ENCODE measurements at places on chromosomes 11 and 22.

DNA sequence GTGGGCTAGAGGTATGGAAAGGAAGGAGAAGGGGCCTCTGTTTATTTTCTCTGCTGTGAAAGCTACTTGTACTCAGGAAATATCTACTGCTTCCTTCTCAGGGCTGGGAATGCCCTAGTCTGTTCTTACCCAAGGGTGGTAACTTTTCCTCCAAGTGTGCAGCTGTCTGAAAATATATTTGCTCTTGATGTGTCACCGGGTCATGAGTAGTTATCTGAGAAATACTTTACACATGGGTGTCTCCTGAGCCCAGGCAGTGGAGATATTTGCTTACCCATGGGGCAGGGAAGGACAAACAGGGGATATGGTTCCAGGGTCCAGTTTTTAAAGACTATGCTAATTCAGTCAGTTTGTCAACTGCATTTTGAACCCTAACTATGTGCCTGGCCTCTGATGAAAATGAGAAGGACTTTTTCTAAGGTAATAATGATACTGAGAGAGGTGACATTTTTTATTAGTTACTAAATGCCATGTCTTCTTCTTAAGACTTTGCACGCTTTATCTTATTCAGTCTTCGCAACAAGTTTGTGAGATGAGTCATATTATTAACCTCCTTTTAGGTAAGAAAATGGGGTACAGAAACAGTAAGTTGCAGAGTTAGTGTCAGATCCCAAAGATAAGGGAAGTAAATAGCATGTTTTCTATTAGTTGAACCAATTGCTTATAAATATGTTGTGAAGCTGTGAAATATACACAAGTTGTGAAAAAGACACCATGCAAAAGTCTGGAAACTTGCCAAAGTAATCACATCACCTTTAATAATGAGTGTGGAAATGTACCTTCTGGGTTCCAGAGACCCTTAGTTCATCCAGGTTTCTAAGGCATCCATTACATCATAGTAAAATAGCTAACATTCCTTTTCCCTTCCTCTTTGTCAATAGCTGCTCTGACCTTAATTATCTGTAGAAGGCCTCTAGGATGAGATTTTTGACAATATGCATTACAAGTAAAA, 22.9 kb downstream of the SYTL2 start:
- no peak for DNase-seq

GRCh38 chr11:67157691-67158090, 38.6 kb downstream of the KDM2A start:
- no peak for DNase-seq

DNA sequence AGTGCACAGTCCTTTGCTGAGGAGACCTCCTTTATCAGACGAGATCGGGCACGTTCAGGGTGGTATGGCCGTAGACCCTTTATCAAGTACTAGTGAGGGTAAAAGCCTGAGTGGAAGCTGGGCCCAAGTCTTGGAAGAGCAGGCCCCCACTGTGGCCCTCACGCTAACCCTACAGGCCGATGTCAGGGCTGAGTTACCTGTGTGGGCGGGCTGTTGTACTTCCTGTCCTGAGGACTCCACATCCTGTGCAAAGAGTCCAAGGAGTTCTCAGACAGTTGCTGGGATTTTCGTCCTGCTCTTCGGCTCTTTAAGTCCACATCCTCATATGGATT, 34.9 kb downstream of the RPL27A start:
- DNase-seq, result no peak

GRCh38 chr11:111395081-111395480, 16.0 kb upstream of the POU2AF1 start:
- no peak for DNase-seq

DNA sequence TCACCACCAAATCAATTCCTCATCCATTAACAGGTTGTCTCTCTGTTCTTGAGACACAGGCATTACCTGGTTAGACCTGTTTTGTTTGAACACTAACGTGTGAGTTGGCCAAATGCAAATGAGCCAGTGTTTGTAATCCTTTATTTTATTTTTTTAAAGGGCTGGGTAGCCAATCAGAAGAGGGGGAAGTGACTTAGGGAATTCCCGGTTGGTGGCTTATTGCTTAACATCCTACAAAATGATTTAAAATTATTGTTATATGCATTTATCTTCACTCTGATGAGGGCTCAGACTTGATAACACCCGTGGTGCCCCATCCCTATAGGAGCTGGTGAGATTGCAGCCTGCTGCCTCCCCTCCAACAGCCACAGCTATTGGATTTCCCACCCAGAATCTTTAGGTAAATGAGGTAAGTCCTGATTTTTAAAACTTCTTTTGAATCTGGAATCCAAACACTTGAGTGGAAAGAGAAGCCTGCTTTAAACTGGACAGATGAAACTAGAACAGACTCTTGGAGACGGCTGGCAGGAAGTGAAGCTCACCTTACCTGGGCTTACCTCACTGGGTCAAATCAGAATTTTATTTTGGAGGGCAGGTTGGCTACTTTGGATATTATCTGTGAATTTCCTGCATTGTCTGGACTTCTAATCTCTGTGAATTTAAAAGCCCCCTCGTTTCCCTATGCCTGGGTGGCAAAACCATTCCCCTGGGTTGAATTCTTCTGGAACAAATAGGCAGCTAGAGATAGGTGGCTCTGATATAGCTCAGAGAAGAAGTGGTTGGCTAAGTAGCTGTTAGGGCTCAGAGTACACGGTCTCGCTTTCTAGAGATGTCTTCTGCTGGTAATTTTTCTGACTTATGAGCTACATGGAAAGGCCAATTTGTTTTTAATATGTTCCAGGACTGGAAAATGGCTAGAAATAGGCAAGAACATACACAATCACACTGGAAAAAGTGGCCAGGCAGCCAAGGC, at the start of gene EHF:
TSS of gene EHF (plus strand) at position 274 of the 973 bp plus-strand sequence. CDS start 21,538 bp downstream, outside the sequence.
- no peak for DNase-seq

GRCh38 chr11:119330237-119330636, 4.1 kb upstream of the RNF26 start:
- no peak for DNase-seq

- no peak for DNase-seq
These were observed 483 bp upstream of the HYLS1 start for GRCh38 chr11:125886997-125887372.

DNA sequence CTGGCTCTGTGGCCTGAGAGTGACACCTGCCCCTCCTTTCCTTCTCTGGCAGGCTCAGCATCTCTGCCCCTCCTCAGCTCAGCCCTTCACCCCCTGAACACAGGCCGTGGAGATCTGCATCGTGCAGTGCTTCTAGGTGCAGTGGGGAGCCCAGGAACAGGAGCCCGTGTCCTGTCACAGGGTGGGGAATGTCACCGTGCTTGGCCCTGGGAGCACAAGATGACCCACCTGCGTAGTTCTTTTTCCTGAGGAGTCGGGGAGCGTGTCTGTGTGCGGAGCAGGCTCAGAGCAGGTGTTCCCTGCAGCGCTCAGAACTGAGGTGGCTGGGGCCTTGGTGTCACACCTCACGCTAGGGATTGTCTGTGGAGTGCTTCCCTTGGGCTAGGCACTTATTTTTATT, 10.6 kb downstream of the TBC1D22A start:
- DNase-seq, result no peak

GRCh38 chr22:35561796-35562526, 21.3 kb downstream of the RASD2 start:
- no peak for DNase-seq

DNA sequence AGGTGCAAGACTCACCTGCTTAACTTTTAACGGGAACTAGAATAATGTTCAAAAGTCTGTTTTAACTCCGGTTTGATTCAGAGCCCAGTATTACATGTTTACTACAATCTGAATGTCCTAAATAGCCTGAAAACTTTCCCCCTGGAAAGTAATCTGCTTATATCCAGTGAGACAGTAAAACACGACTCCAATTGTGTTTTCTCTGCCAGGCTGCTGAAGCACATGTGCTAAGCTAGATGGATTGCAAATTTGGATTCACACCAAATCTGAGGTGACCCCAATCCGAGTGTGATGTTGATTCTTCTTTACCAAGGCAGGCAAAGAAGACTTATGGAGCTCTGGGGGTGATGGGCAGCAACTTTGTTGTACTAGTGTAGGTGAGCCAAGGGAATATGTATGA, 158.7 kb upstream of the PDGFD start:
- no peak for DNase-seq

- DNase-seq, result no peak
These were observed 59.3 kb downstream of the TSPAN18 start for GRCh38 chr11:44785856-44786607.

DNA sequence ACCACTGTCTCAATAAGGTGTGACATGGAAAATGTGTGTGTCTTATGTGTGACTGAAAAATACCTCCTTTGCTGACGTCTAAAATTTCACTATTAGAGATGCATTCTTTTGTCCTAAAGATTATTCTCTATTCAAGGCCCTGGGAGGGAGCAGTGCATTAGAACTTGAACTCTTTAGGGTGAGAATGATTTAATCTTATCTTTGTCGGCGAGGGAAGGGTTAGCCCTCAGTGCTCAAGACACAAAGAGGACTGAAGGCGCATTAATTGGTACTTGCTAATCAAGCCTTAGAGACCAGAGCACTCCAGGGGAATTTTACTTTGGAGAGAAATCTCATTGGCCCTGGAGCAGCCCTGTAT, 29.8 kb upstream of the PLET1 start:
- DNase-seq, result no peak

DNA sequence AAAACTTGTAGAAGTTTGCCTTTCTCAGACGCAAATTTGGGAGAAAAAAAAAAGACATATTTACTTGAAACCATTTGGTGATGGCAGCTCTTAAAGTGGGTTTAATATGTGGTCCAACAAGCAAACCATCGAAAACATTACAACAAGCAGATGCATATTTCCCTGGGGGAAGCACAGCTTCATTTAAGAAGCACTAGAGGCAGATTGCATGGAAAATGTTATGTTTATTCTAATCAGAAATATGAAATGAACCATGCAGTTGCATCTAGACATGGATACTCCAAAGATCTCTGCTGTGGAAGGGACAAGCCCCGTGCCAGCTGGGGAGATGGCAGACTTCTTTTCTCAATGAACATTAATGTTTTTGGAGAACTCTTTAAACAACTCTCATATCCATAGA, 57.4 kb upstream of the PARVA start:
- no peak for DNase-seq

DNA sequence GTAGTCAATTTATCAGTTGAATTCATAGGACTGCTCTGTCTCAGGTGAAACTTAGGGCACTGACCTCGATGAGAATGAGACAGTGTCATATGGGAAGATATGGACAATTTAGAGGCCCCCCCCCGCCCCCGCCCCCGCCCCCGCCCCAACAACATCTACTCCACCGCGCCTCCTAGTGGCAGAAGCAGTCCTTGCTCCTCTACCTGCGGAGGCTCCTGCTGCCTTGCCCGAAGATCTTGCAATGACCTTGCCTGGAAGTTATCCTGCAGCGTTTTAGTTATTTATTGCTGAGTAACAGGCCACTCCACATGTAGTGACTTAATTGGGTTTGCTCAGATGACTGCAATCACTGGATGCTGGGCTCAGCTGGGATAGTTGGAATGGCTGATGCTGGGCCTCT, 15.2 kb downstream of the SERPINH1 start:
- DNase-seq, result peak; percentile 55

Data from D721Med (cell line).